ENCODE measurements at places on chromosomes 1 and 21.

DNA sequence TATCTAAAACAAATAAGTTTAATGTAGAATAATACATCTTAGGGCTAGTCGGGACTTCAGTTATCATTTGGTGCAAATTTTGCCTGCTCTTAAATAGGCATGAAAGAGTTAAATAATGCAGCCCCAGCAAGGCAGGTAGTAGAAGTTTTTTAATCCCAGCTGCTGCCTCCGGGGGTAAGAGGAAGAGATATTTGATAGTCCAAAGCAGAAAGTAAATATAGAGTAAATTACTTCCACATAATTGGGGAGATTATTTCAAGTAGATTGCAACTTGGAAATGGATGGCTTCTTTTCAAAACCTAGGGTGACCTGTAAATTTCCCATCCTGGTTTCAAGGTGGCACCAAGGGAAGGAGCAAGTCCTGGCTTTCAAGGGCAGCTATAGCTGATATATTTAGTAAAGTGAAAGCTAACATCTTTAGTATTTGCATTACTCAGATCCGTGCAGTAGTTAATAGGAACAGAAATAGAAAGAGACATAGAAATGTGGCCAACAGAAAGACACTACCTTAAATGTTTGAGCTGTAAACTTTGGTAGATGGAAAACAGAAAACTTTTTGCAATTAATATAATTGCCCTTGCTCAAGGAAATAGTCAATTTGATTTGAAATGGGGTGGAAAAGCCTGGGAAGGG lies 109.1 kb downstream of the LMO4 start:
- no peak for DNase-seq

DNA sequence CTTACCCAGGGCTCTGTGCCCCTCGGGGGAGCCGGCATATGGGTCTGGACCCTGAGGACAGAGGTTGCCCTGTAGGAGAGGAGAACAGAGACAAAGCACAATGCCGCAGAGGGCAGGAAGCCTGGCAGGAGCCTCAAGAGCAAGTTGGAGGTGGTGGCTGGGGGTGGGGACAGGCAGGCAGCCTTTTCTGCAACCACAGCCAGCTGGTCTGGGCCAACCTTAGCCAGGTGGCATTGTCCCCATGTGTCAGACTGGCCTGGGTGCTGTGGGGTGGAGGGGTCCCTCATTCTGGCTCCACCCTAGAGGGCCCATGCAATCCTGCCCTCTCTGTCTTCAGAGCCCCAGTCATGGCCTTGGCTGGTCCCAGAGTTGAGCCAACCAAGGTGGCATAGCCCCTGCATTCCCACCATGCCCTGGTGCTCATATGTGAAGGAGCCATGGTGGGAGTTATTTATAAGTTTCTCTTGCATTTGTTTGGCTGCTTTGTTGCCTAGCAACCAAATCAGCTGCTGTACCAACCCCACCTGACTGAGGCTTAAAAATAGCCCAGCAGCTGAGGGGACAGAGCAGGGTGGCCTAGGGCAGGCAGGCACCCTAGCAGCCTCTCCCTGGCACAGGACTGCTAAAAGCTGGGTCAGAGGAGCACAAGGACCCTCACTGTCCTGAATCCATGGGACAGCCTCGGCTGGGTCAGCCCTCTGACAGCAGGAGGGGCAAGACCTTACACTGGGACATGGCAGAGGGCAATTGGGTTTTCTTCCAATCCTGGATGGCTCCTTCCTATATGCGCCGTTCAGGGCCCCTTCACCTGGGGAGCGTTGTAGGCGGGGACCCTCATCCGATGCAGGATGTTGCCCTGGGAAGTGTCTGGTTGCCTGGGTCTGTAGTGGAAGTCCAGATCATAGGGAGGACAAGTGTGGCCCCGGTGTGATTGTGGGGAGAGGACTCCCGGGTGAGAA lies 19.5 kb downstream of the MAP7D1 start:
- peak; percentile 70 for DNase-seq

GRCh38 chr1:153769221-153769620 lies 6.0 kb upstream of the SLC27A3 start:
- DNase-seq: no peak

GRCh38 chr1:240234485-240235210 lies 143.0 kb downstream of the FMN2 start:
- peak; percentile 21 for DNase-seq

GRCh38 chr1:225410036-225410435 lies 17.8 kb downstream of the LBR start:
- no peak for DNase-seq

DNA sequence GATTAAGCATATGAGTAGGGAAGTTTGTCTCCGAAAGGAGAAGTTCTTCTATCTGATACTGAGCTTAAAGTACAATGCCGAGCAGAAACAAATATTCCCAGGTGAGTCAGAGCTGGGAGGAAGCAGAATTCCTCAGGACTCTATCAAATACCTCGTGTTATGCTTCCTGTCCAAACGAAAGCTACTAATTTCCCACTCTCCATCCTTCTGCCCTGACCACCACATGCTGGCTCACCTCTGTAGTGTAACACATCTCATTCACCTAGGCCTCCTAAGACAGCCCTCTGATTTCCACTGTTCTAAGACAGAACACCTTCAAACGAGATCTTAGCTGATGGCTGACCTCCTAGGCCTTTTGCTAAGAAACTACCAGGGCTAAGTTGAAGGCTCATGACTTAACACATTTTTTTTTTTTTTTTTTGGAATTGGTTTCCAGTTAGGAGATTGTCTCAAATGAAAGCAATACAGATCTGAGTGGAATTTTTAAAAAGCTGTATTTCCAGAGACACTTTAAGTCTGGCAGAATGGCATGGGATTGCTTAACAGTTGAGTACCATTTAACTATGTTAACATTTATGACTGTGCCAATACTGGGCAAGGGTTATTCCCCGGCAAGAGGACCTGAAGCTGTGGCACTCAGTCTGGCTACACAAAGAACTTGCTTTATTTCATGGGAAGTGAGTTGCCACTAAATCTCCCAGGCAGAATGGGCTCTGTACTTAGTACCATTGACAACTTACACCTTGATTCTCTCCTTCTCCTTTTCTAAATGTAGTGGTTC lies 583.4 kb downstream of the DPYD start:
- no peak for DNase-seq
